Activated CD8-positive, alpha-beta memory T cell treated with anti-CD3 and anti-CD28 coated beads, Interleukin-2, amount 10 ng/mL, durations not matched to agents 7 days and 5 days (primary cell): ENCODE measurements at places on chromosomes 13 and 19. TPM values are rescaled to one million over a fixed set of nuclear protein-coding genes. Genes with fewer than 3 reads are reported as not detected.

OVOL3 gene
- not detected for total RNA-seq

GRCh38 chr13:34748596-34748995, 193.5 kb upstream of the NBEA start:
- H3K4me1 ChIP-seq: no peaks in the 10 kb centered on the region
- no peak overlapping the region for H3K4me3 ChIP-seq
- DNase-seq: no peak
- no peaks in the 10 kb centered on the region for H3K27me3 ChIP-seq
- H3K36me3 ChIP-seq: no peaks in the 10 kb centered on the region

- H3K27ac ChIP-seq: no peak overlapping the region
- no peaks in the 10 kb centered on the region for H3K27me3 ChIP-seq
- no peak for DNase-seq
- H3K4me1 ChIP-seq: peaks cover 34% of the 10 kb centered on the region
- no peak overlapping the region for H3K4me3 ChIP-seq
These were observed 21.4 kb upstream of the UPF3A start for GRCh38 chr13:114259974-114260373.

GARIN5A gene
- not detected for total RNA-seq

DNA sequence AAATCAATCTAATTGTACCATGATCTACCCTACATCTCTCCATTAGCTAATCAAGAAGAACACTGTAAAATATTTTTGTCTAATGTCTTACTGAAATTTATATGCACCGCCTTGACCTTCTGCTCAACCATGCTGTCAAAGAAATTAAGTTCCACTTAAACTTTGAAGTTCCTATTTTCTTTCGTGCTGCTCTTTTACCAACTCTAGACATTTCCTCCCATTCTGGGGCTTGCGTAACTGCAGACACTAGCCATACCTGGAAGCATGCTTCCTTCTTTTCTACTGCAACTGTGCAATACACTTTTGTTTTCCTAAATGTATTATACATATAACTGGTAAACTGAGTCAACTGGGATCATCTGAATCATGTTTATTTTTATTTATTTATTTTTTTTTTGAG, 8.5 kb upstream of the UBE2L5 start:
- no peaks in the 10 kb centered on the region for H3K36me3 ChIP-seq
- H3K27ac ChIP-seq: no peak overlapping the region
- no peak for DNase-seq
- peaks cover 20% of the 10 kb centered on the region for H3K4me1 ChIP-seq
- no peak overlapping the region for H3K4me3 ChIP-seq

DNA sequence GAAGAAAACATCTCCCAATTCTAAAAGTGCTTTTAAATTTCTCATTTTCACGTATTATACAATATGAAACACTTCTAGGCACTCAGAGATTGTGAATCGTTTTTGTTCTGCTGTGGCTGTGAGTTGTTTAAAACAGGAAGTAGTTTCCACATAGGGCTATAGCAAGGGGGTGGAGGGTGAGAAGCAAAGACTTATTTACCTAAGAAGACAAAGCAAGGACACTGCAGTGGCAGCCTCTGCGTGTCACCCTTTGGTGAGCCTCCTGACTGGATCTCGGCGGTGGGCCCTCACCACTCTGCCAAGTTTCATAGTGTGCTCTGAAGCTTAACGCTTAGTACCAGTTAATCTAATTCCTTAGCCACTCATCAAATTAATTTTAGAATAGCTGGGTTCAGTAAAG, 56.8 kb downstream of the TNFSF13B start:
- peaks cover 2% of the 10 kb centered on the region for H3K4me1 ChIP-seq
- DNase-seq: no peak
- H3K4me3 ChIP-seq: no peak overlapping the region
- peaks cover 3% of the 10 kb centered on the region for H3K27me3 ChIP-seq
- H3K36me3 ChIP-seq: no peaks in the 10 kb centered on the region

GRCh38 chr13:50950849-50951248, 41.3 kb downstream of the RNASEH2B start:
- no peak for DNase-seq
- H3K4me3 ChIP-seq: no peak overlapping the region

DNA sequence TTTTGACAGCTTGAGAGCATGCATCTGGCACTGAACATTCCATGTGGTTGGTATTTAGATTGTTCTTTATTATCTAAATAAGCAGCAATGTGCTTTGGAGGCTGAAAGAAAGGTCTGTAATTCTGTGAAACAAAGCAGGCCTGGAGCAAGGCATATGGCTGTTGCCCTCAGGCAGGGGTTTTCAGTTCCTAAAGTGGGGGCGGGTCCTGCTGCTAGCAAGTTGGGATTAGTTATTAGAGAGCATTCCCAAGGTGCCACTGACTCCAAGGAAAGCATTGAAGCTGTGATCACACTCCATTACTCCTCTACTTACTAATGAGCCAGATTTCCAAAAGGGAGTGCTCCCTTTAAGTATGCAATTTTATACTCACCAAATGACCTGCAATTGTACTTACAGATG, 432.2 kb downstream of the OLFM4 start:
- no peak overlapping the region for H3K27ac ChIP-seq
- no peaks in the 10 kb centered on the region for H3K4me1 ChIP-seq
- no peaks in the 10 kb centered on the region for H3K36me3 ChIP-seq
- H3K4me3 ChIP-seq: no peak overlapping the region

DNA sequence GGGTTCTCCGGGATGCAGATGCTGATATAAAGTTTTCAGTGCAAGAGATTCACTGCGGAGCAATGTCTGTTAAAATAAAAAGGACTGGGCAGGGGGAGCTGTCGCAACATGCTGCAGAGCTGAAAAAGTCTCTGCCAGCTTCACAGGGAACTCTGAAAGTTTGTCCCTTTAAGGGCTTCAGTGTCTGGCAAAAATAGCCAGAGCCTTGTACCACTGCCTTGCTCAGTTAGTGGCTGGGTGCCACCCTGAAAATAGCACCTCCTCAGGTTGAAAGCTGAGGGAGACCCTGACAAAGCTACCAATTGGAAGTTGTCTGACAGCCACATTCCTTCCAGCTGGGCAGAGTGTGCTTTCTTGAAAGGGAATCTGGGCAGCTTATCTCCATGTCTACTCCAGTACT, 3.0 kb upstream of the NDFIP2 start:
- H3K27me3 ChIP-seq: peaks cover 12% of the 10 kb centered on the region
- no peak overlapping the region for H3K4me3 ChIP-seq
- H3K4me1 ChIP-seq: peaks cover 24% of the 10 kb centered on the region
- no peak overlapping the region for H3K27ac ChIP-seq
- no peak for DNase-seq

TMEM86B gene
- total RNA-seq: 16.0 TPM

ZNF69 gene
- total RNA-seq: 1.2 TPM

GPR12 gene
- total RNA-seq: not detected

DNA sequence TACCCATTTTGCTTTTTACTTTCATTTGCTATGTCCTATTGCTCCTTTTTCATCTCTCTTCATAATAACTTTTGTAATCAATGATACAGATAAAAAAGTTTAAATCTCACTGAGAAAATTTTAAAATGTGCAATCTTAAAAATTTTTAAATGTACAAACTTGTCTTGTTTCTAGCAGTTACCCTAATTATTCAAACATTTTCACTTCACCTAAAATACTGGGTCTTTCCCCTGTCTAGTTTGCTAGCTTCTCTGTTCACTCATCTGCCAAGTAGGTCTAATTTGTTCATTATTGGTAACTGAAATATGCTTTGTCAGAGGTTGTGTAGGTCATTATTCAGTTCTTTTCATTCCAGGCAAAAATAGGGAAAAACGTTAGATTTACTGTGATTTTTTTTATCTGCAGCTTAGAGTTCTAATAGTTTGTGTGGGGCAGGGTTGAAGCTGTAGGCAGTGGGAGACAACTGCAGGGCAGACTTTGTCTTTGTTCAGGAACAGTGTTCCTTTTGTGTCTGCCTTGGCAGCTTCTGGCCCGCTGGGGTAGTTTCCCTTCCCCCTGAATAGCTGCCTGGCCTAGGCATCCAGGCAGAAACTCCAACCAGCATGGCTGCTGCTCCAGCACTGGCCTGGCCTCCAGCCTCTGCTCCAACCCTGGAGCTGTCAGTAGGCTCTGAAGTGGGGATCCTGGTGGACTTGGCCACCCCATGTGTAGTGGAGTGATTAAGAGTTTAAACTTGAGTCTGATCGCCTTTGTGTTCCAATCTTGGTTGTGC, 48.5 kb downstream of the WDFY2 start:
- H3K27me3 ChIP-seq: no peaks in the 10 kb centered on the region
- no peak overlapping the region for H3K27ac ChIP-seq
- no peak for DNase-seq
- no peak overlapping the region for H3K4me3 ChIP-seq

- H3K36me3 ChIP-seq: peaks cover 3% of the 10 kb centered on the region
- H3K4me1 ChIP-seq: peaks cover 20% of the 10 kb centered on the region
- no peak overlapping the region for H3K27ac ChIP-seq
- DNase-seq: peak; percentile 40
- H3K4me3 ChIP-seq: no peak overlapping the region
These were observed 45.8 kb downstream of the GGACT start for GRCh38 chr13:100542826-100543156.

VSTM2B gene
- not detected for total RNA-seq

RBM42 gene
- total RNA-seq: 110 TPM
